ENCODE measurements at places on chromosomes 3 and 15.
A peak's percentile ranks its signal among the peaks of the same experiment; 100 is the strongest.

GRCh38 chr3:144556392-144556791 lies 584.8 kb downstream of the DIPK2A start:
- no peak for DNase-seq

GRCh38 chr15:68693071-68693470 lies 114.3 kb downstream of the CORO2B start:
- no peak for DNase-seq

- DNase-seq = no peak
These were observed 594.1 kb downstream of the FGF12 start for GRCh38 chr3:192133271-192133670.

DNA sequence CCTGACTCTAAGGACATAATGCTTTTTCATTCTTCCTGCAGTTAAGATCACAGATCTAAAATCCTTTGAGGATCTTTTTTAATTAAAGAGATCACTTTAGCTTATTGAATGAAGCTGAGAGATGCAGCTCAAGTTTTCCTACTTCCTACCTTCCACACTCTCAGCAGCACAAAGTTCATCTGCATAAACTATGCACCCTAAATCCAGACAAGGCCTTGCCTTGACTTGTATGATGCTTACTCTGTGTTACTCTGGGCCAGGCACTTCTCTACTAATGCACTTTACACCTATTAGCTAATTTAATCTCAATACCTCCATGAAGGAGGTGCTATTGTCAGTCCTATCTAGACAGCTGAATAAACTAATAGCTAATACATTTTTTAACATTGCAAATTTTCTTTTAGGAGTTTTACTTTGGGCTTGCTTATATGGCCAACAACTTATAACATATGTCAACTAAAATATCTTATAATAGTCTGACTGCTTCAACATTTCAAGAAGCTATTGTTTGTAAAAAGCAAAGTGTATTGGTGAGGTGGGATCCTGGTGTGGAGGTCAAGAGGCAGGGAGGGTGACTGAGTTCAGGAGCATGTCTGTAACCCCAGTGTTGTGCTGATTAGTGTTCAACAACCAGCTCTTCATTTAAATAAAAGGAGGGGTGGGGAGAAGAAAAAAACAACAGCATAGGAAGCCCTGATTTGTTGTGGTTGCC lies 172.4 kb upstream of the ATP11B start:
- DNase-seq = no peak

DNA sequence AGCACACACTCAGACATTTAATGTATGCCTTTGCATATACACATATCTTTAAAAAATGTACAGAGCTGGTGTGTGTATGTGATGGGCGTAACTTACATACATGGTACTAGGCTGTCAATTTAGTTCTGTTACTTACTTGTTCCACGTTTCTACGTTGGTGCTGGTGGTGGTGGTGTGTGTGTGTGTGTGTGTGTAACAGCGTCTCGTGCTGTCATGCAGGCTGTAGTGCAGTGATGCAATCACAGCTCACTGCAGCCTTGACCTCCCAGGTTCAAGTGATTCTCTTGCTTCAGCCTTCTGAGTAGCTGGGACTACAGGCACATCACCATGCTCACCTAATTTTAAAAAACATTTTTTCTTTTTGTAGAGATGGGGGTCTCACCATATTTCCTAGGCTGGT lies 64.2 kb downstream of the ISG20 start:
- peak; percentile 21 for DNase-seq
